ENCODE measurements at places on chromosomes 11 and 22.

DNA sequence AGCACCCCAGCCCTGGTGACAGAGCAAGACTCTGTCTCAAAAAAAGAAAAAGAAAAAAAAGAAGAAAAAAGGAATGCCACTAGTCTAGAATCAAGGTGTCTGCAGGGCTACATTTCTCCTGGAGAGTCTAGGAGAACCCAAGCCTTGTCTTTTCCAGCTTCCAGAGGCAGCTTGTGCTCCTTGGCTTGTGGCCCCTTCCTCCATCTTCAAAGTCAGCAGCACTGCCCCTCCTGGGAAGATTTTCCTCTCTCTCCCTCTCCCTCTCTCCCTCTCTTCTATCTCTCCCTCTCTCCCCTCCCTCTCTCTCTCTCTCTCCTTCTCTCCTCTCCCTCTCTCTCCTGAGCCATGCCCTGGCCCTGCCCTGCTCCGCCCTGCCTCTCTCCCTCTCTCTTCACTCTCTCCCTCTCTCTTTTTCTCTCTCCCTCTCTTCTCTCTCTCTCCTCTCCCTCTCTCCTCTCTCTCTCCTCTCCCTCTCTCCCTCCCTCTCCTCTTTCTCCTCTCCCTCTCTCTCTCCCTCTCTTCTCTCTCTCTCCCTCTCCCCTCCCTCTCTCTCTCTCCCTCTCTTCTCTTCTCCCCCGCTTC is 97.7 kb upstream of the FGF3 start:
- DNase-seq = no peak

- no peak for DNase-seq
These were observed 78.7 kb upstream of the DRD2 start for GRCh38 chr11:113553915-113554314.

DNA sequence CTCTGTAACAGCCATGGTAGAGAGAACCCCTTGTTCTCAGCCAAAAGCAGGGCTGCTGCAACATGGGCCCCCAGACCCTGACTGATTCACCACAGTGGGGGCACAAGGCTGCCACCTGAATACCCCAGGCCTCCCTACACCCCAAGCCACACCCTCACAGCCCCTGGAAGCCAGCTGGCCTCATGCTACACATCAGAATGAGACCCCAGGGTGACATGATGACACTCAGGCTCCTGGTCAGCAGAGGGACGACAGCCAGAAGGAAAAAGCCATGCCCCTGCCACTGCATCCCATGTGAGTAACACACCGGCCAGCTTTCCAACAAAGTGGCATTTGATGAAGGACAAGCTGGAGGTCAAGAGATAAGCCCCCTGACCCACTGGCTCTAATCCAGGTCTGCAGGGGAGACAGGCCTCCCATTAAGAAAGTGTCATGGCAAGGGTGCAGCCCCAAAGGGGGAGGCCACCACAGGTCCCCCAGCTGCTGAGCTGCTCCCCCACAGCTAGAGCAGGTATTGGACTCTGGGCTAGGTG is 2.6 kb downstream of the CDPF1 start:
- no peak for DNase-seq

DNA sequence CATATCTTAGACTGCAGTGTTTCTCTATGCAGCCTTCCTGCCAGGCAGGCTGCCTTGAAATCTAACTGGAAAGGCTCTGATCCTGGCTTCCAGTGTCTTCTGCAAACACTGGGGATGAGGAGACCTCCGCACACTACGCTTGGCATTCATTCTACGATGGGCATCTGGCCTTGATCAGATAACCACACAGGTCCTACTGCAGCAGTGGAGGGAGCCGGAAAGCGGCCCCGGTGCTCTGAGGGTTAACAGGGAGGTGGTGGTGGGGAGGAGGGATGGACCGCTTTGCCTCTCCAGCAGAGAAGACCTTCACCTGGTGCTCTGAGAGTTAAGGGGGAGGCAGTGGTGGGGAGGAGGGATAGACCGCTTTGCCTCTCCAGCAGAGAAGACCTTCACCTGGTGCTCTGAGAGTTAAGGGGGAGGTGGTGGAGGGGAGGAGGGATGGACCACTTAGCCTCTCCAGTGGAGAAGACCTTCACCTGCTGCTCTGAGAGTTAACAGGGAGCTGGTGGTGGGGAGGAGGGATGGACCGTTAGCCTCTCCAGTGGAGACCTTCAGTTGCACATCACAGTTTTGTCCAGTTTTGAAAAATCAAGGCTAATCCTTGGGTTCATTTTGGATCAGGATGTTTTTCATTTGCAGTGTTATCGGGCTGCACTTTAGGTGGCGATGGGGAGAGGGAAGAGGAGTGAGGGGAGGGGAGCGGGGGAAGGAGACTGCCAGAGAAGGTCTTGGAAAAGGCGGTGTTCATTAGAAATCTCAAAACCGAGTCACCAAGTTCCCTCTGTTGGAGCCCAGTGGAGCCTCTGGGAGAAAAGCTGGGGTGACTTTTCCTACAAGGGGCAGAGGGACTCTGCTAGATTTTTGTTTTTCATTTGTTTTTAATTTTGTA is 5.6 kb downstream of the GAL start:
- no peak for DNase-seq

DNA sequence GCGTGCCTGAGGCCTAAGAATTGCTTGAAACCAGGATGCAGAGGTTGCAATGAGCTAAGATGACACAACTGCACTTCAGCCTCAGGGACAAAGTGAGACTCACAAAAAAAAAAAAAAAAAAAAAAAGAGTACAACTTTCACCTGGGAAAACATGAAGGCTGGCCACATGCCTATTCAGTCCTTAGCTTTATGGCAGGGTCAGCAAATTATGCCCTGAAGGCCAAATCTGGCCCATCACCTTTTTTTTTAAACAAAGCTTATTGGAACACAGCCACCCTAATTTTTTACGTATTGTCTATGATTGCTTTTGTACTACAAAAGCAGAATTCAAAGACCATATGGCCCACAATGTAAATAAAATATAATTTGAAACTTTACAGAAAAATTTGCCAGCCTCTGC is 8.2 kb downstream of the FSHB start:
- DNase-seq = no peak

DNA sequence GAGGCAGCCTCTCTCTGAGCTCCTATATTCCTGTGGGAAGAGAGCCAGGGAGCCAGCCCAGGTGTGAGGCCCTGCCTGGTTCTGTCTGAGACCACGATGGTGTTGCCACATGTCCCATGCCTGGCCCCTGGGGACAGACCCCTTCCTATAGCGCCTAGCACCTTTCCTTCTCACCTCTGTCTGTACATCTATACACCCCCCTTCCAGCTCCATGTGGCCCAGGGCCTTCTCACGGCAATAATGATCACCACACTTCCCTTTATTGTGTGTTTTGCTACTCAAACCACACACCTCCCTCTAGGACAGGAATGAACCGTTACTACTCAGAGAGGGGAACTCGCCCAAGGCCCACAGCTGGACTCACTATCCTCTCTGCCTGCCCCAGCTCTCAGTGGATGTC is 12.8 kb downstream of the CD82 start:
- DNase-seq = no peak

DNA sequence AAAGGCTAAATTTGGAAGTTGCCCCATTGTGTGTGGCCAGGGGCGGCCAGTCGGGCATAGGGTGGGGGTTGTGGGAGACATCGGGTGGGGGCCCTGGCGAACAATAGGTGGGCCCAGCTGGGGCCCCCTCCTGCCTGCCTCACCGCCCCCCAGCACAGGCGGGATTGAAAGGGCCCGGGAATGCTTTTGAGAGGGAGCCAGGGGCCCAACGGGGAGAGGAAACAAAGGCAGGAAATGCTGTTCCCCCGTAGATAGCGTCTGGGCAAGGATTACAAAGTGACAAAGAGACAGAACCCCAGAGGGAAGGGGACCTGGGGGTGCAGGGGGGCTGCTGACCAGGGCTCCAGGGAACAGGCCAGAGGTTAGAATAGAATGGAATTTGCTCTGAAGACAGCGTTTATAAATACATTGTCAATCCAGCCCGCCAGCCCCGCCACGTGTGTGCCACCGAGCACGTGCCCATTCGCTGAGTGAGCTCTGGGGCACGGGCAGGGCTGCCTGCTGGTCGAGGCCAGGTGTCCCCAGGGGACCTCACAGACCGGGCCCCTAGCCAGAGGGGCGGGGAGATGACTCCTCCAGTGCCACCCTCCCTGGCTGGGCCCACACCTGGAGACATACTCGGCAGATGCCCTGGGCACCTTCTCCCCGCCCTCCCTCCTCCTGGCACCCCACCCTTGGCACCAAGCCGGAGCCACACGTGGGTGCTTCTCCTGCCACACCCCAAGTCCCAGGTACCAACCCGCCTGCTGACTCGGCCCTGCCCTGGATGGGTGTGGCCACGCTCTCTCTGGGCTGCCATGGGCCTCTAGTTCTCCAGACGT is 9.7 kb downstream of the PDGFB start:
- no peak for DNase-seq

DNA sequence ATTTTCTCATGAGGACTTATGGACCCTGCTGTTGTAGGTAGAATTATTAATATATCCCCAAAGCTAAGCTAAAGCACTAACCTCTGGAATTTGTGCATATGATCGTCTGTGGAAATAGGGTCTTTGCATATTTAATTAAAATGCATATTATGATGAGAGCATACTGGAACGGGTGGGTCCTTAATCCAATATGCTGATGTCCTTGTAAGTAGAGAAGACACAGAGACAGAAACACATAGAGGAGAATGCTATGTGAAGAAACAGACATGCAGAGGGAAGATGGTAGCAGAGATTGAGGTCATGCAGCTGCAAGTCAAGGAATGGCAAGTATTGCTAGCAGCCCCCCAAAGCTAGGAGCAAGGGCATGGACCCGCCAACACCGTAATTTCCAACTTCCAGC is 439.2 kb downstream of the LRRC4C start:
- no peak for DNase-seq

DNA sequence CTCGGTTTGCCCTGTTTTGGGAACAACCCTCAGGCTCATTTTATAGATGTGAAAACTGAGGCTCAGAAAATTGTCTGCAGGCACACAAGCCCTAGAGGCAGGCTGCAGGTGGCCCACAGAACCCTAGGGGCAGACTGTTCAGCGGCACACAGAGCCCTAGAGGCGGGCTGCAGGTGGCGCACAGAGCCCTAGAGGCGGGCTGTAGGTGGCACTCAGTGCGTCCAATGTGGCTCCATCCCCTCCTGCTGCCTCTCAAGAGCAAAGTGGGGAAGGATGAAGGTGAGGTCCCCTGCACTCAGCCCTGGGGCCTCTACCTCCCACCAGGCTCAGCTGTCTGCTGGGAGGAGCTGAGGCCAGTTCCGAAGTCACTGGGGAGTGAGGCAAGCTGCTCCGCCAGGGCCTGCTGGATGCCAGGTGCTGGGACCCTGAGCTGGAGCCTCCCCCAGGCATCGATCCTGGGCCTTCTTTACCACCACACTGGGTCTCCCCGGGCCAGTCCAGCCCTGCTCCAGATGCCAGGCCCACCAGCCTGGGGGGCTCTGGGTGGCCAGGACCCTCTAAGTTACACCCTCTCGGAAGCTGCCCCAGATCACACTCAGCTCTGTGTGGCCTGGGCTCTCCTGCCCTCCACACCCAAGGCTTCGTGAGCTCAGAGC is 2.3 kb downstream of the ACY3 start:
- DNase-seq = peak; percentile 57

GRCh38 chr11:66225066-66225465 is 43.4 kb upstream of the RAB1B start:
- DNase-seq = no peak

GRCh38 chr11:93487032-93487483 is 56.1 kb downstream of the SMCO4 start:
- DNase-seq = no peak

DNA sequence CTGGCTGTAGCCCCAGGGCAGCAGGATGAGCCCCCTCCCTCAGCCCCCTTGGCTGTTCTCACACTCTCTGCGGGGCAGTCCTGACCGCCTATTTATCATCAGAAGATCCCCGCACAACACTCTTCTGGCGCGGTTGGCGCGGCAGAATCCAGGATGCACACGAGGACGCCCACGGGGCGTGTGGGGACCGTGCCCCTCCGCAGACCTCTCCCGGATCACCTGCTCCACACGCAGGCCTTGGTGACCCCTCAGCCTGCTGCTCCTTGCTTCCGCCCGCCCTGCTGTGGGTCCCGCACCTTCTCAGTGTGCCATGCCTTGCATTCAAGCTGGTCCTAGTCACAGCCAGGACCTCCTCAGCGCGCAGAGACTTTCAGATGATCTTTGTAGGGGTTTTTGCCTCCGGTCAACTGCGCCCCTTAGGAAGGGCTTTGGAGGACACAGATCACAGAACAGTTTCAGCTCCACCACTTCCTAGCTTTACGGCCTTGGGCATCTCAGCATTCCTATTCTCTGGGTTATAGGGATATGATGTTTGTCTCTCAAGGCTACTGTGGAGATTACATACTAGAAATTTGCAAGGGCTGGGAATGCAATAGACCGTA is 841 bp upstream of the TUB start:
- DNase-seq = no peak

- DNase-seq = no peak
These were observed 24.8 kb upstream of the MICAL2 start for GRCh38 chr11:12085371-12086251.

DNA sequence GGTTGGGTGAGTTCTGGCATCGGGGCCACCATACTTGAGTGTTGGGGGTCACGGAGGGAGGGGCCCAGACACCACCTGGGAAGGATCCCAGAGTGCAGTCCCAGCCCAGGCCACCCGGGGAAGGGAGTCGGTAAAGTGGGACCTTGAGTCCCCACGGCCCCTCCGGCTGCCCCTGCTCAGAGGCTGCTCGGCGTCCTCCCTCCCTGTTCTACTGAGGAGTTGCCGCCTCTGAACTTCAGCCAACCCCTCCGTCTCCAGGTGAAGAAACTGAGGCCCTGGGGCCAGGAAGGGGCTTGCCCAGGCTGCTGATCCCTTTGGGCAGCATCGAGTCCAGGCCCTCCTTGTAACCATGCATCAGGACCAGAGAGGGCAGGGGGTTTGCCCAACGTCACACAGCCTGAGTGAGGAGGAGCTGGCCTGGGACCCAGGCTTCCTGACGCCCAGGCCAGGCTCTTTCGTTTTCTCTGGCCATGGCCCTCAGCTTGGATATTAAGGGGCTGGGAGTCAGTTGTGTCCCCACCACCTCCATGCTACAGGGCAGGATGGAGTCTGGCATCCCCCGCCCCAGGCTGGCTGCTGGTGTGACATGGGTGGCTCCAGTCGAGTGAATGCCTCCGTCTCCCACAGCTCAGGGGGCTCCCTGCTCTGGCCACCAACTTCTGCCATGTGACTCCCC is 1.3 kb downstream of the PARVG start:
- DNase-seq = peak; percentile 36

All from stimulated activated CD4-positive, alpha-beta T cell treated with anti-CD3 and anti-CD28 coated beads, Interleukin-2, amount 100 ng/mL, for 24 hours (primary cell).